ENCODE measurements at places on chromosomes 12 and 14.
A peak's percentile ranks its signal among the peaks of the same experiment; 100 is the strongest.

GRCh38 chr14:95467657-95468056 is 48.8 kb downstream of the SYNE3 start:
- DNase-seq = no peak

DNA sequence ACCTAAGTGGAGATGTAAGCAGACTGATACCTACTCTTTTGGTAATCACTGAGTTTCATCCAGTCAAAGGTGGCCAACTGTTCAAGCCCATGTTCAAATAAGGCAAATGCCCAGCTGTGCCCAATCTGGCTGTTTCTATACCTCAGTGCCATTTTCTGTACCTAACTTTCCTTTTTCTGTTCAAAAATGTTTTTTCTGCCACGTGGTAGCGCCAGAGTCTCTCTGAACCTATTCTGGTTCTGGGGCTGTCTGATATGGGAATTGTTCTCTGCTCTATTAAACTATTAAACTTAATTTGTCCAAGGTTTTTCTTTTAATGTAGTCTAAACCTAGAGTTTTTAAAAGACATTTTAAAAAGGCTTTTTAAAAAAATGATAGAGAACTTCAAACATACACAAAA is 391.2 kb downstream of the NOVA1 start:
- DNase-seq = no peak

DNA sequence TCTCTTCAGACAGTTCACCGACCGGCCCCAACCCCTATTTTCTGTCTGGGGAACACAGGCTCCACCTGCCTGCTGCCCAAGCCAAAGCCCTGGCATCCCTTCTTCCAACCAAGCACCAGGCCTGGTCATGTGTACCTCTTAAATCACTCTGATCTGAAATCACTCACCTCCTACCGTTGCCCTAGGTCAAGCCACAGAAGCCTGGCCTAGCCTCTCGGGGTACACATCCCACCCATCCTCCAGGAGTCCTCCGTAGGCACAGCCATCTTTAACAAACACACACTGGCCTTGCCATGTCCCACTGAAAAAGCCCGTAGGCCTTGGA is 81.8 kb downstream of the IRF2BPL start:
- DNase-seq = no peak

DNA sequence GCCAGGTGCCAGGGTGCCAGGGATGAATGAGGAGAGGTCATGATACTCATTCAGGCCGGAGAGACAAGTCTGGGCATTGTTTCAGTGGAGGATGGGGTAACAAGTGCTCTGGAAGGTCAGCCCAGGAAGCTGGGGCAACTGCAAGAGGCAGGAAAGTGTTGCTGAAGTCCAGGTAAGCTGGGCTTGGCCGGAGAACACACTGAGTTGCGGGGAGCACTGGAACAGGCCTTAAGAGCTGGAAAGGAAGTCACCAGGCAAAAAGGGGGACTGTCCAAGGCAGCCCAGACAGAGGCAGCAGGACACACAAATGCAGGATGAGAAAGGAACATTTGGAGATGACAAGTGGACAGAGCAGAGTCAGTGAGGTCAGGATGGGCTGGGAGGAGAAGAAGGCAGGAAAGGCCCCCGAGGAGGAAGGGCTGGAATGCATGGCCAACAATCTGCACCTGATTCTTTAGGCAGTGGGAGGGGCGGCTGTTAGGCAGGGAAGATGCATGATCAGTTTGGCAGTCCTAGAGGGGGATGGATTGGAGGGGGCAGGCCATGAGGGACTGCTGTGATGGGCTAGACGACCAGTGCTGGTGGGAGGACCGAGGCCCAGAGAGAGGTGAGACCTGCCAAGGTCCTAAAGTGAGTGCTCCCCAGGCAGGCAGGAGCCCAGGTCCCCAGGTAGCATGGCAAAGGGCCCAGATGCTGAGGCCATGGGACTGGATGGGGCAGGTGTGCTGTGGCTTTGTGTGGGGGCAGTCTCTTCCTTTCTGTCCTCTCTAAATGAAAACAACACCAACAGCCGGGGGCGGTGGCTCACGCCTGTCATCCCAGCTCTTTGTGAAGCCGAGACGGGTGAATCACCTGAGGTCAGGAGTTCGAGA is 17.2 kb upstream of the HHIPL1 start:
- no peak for DNase-seq

DNA sequence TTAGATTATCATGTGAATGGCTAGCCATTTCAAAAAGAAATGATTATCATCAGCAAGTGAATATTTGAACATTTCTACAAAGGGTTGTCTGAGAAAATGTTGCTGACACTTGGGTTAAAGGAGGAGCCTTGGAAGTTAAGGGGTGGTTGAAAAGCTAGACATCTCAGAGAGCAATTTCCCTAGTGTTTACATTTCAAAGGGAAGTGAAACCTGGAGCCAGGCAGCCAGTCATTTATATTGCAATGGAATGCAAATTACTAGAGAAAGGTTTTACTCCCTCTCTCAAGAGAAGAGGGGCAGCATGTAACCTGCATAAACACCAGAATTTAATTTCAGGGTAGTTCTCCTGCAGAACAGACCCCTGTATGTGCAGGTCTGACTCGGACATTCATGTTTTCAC is 279.0 kb downstream of the SLC16A7 start:
- DNase-seq = no peak

GRCh38 chr14:61111209-61111665 is 130.2 kb downstream of the SLC38A6 start:
- no peak for DNase-seq

DNA sequence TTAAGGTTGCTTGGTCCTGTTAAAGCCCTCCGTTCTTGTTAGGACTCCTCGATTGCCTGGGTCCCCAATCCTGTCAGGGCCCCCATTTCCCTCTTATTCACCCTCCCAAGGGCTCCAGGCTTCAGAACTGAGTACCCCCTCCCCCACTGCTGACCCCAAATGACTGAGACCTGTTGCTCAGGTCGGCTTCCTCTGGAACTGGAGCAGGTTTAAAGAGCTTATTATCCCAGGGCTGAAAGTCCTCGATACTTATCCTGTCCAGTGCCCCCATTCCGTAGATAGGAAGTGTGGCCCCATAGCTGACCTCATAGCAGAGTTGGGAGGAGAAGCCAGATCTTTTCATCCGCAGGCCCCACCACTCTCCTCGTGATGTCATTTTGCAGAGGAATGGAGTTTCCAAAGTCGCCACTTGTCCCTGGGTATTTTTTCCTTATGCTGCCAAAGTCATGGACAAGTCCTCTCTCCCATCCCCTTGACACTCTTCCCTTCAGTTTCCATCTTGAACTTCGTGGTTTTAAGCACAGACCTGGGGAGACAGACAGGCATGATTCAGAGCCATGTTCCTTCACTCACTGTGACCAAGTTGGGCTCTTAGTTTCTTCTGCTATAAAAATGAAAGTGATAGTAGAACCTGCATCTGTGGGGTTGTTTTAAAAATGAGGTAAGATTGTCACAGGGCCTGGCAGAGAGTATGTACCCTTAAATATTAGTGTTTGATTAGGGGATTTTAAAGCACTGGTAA is 1.2 kb downstream of the USP30 start:
- DNase-seq = peak; percentile 57

GRCh38 chr14:103923863-103924262 is 4.4 kb upstream of the TDRD9 start:
- DNase-seq = no peak

DNA sequence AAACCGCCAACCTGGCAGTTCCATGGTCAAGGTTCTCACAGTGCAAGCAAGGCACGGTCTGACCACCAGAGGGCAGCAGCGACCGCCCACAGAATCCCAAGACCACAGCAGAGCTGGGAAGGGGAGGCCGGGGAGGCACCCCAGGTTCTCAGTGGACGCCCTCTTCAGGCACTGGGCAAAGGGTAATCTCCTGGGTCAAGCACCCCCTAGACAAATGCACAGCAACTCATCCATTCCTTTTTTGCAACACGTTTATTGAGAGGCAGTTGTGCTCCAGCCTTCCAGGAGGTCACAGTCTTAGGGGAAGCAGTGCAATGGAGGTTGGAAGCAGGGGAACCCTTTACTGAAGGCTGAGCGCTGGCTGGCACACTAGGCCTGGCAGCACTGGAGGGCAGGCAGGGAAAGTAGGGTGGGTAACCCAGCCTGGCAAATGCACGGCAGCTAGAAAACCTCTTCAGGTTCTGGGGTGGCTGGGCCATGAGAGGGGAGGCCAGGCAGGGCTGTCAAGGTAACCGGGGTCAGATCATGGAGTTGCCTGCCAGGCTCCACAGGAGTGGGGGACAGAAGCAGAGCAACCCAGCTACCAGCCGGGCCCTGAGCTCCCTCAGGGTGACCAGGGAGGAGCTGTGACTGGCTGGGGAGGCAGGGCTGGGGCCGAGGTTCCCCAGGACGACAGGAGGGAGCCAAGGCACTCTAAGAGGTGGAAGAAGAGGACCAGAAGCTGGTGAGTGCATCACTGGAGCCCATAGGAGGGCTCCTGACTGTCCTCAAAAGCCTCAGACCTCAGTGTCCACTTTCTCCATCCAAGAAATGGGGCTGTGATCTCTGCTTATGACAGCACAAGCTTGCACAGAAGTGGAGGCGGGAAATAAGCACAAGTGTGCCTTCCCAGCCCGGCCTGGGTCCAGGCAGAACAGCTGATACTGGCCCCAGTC is 1.8 kb upstream of the RHOF start:
- DNase-seq = peak; percentile 87

GRCh38 chr14:64012003-64012402 is 159.2 kb downstream of the SYNE2 start:
- DNase-seq = no peak

DNA sequence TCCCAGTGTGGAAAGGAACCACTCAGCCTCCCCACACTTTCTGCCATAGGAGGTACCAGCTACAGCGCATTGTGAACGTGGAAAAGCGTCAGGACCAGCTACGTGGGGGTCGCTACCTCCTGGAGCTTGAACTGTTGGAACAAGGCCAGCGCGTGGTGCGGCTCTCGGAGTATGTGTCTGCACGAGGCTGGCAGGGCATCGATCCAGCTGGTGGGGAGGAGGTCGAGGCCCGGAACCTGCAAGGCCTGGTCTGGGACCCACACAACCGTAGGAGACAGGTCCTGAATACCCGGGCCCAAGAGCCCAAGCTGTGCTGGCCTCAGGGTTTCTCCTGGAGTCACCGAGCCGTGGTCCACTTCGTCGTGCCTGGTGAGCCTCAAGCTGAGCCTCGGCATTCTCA is 96.8 kb downstream of the B4GALNT3 start:
- no peak for DNase-seq

- DNase-seq = no peak
These were observed 193.6 kb upstream of the RASSF8 start for GRCh38 chr12:25764892-25765291.

GRCh38 chr12:76464631-76465166 is 94.9 kb downstream of the OSBPL8 start:
- no peak for DNase-seq

DNA sequence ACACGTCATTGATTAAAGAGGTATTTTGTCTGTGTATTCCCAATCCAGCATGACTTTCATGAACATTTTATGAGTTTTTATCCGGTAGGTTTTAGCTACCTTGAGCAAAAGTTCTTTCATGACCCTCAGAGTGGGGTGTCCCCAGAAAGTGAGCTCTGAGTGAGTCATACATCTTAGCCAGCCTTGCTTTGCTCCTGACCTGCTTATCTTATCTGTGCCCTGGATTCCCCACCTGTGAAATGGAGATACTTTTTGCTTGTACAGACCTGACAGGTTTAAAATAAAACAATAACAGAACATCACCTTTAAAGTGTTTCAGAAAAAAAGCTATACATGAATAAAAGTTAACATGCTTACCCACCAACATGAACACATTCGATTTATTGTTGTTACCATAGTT is 202.8 kb upstream of the SOX5 start:
- no peak for DNase-seq
